ENCODE measurements at places on chromosomes 7 and 10. TPM values are rescaled to one million over a fixed set of nuclear protein-coding genes. Genes with fewer than 3 reads are reported as not detected.

DNA sequence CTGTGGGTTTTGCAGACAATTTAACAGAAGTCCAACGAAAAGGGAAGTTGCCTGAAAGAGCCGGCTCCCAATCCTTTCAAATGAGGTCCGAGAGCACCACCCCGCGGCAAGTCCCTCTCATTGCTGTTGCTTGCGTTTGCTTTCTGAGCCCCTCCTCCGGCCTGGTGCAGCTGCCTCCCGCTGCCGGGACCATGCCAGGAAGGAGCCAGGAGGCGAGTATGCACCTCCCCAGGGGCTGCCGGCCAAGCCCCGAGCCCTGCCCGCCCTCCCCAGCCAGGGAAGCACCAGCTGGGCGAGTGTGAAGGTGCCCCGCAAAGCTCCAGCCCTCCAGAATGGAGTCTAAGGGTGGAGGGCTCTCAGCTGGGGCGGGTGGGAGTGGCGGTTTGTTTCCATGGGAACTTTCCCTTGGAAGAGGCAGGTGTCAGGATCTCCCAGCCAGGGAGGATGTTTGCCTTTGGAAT lies 25.8 kb upstream of the PPP2R2D start:
- peak; percentile 41 for DNase-seq
- peaks cover 77% of the 10 kb centered on the region for H3K27me3 ChIP-seq
- H3K27ac ChIP-seq: no peak overlapping the region

DNA sequence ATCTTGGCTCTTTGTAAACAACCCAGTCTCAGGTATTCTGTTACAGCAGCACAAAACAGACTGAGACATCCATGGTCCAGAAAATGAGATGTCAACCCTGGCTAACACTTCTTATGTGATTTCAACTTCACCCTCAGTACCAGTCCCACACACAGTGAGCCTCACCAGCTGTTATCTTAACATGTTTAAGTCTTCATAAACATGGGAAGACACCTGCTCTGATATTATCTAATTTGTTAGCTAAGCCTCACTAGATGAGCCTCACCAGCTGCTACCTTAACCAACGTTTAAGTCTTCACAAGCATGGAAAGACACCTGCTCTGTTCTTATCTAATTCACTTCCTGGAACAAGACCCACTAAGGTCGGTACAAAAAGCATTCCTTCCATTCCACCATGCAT lies 130.8 kb downstream of the CALN1 start:
- no peaks in the 10 kb centered on the region for H3K36me3 ChIP-seq
- H3K27me3 ChIP-seq: peaks cover 3% of the 10 kb centered on the region
- H3K4me3 ChIP-seq: no peak overlapping the region

- no peak overlapping the region for H3K27ac ChIP-seq
- H3K4me3 ChIP-seq: no peak overlapping the region
- no peaks in the 10 kb centered on the region for H3K36me3 ChIP-seq
These were observed 664 bp downstream of the CPA1 start for GRCh38 chr7:130380861-130381455.

- no peak overlapping the region for H3K4me3 ChIP-seq
- H3K4me1 ChIP-seq: no peaks in the 10 kb centered on the region
- H3K27ac ChIP-seq: no peak overlapping the region
- no peak for DNase-seq
These were observed 92.0 kb upstream of the GDF10 start for GRCh38 chr10:47207894-47208469.

The STEAP1 gene
- 6.5 TPM for total RNA-seq

The CUBN gene
- 0.07 TPM for total RNA-seq

The GOT1 gene
- total RNA-seq: 27.5 TPM

The SPACDR gene
- 4.2 TPM for total RNA-seq

Data from PC-9 (cell line).